ENCODE measurements at places on chromosomes 16 and 17. TPM values are rescaled to one million over a fixed set of nuclear protein-coding genes. Genes with fewer than 3 reads are reported as not detected.

The CDH3 gene
- total RNA-seq: 0.06 TPM

The USP43 gene
- 10.0 TPM for total RNA-seq

The GNG13 gene
- total RNA-seq: not detected

The CCDC78 gene
- not detected for total RNA-seq

The OSBPL7 gene
- 1.1 TPM for total RNA-seq

The IRX3 gene
- 0.73 TPM for total RNA-seq

The ZNF597 gene
- total RNA-seq: 0.86 TPM

The SOST gene
- total RNA-seq: not detected

The OR3A2 gene
- total RNA-seq: not detected

The KRTAP3-1 gene
- not detected for total RNA-seq

The C16orf78 gene
- not detected for total RNA-seq

The RND2 gene
- total RNA-seq: 3.3 TPM

The FOXC2 gene
- total RNA-seq: not detected

GRCh38 chr16:21645261-21645721 is 7.1 kb downstream of the IGSF6 start:
- DNase-seq: no peak

DNA sequence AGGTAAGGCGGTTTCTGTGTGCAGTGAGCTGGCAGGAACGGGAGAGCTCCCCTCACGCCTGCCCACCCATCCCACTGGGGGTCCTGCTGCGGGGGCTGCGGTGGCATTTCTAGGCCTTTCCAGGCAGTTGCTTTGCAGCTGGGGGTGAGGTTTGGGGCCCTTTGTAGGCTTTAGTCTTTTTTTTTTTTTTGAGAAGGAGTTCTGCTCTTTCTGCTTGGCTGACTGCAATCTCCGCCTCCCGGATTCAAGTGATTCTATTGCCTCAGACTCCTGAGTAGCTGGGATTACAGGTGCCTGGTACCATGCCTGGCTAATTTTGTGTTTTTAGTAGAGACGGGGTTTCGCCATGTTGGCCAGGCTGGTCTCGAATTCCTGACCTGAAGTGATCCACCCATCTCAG is 11.1 kb downstream of the TSC2 start:
- no peak for DNase-seq

- no peak for DNase-seq
These were observed 2.3 kb downstream of the DLX4 start for GRCh38 chr17:49971199-49971847.

- DNase-seq: peak; percentile 19
These were observed 58.3 kb downstream of the NT5M start for GRCh38 chr17:17361543-17361866.

- no peak for DNase-seq
These were observed 18.6 kb upstream of the PSMD7 start for GRCh38 chr16:74277974-74278373.

DNA sequence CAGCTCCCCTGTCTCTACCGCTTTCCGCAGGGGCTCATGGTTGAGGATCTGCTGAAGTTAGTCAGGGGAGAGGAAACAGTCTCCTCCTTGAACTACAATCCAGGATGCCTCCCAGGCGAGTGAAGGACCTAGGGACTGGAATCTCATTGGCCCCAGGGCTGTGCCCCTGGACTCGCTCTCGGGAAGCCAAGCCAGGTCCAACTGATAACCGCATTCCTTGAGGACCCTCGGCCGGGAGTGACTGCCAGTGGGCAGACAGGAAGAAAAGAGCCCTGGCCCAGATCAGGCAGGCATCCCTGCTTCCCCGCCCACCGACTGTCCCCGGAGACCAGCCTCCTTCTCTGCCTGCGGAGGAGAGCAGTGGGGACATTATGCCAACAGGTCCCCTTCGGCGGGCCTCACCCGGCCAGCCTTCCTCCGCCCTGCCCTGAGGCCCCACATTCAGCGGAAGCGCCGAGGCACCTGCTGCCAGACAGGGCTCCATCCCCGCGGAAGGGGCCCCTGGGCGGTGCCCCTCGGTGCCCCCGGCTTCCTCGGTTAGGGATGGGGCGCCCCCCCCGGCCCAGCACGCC is 776 bp downstream of the LRRC75A start:
- DNase-seq: no peak

- no peak for DNase-seq
These were observed 56.7 kb downstream of the SKAP1 start for GRCh38 chr17:48373130-48373830.

DNA sequence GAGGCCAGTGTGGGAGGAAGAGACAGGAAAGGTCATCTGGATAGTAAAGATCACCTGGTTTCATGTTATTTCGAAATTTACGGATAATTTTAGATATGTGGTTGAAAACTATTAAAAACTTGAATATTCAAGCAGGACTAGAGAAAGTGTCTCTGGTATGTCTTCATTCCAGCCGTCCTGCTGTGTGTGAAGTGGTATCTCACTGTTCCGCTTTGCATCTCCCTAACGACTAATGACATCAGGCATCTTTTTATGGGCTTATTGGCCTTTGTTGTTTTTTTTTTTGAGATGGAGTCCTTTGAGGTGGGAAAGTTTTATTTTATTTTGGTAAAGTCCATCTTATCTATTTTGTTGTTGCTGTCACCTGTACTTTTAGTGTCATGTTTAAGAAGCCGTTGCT is 214.4 kb upstream of the CHMP6 start:
- DNase-seq: no peak

DNA sequence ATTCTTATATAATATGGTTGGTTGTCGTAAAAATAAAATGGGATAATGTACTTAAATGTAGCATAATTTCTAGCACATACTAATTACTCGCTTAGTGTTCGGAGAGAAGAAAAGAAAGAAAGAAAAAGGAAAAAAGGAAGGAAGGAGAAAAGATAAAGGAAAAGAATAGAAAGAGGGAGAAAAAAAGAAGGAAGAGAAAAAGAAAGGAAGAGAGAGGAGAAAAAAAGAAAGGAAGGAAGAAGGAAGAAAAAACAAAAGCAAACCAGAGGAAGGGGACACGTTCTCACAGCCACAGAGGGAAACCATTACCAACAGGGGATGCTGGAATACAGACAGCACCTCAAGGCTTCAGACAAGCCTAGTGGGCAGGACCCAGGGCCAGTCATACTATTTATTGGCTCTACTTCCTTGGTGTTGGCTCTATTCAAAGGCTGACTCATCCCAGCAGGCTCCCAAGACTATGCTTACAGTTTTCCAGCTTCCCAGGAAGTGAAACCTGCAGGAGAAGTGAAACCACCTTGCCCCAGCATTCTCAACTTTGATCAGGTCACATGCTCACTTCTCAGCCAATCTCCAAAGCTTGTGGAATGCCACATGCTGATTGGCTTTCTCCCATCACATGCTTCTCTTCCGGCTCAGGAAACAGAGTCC is 273.5 kb upstream of the IRX5 start:
- peak; percentile 52 for DNase-seq

GRCh38 chr17:32490101-32490482 is 3.3 kb downstream of the CDK5R1 start:
- no peak for DNase-seq

GRCh38 chr17:10032118-10032852 is 127.2 kb upstream of the RCVRN start:
- DNase-seq: no peak

DNA sequence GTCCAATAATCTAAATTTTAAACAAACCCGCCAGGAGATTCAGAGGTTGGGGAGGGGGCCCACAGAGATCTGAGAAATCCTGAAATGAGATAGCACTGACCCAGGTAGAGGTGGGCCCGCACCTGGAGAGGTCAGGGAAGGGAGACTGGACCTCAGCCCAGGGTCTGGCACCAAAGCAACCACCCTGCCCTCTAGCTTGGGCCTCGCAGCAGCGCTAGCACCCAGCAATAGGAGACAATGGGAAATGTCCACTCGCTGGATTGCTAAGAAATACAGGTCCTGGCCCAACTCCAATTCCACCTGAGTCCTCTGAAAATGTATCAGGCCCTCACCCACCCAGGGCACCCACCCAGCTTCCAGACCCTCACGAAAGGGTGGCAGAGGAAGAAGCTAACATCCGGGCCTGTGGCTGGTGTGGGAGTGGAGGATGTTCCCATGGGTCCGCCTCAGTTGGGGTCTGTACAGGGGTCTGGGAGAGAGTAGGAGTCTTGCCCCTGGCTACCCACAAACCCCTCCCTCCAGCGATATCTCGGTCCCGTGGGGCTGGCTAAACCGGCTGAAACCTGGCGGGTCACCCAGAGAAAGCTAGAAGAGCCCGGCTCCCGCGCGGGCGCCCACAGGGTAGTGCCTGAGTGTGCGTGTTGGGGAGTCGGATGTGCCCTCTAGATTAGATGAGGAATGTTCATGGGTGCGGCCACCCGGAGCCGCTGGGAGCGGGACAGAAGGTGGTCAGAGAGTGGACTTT is 1.1 kb downstream of the PLLP start:
- no peak for DNase-seq

- no peak for DNase-seq
These were observed 17.9 kb downstream of the ST3GAL2 start for GRCh38 chr16:70421014-70421413.

DNA sequence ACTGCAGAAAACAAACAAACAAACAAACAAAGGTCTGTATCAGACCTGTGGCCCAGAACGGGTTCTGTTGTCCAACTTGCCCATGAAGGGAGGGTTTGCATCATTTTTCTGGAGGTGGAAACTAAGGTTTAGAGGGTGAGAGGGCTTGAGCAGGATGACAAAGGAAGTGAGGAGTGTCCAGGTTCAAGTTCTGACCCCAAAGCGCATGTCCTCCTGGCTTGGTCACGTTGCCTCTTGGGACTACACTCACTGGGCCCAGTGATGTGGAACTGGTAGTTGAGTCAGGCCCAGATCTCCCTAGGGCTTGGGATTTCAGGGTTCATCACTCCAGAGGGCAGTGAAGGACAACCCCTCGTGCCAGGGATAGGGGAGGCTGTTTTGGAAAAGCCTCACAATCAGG is 1.8 kb downstream of the SREBF1 start:
- no peak for DNase-seq

DNA sequence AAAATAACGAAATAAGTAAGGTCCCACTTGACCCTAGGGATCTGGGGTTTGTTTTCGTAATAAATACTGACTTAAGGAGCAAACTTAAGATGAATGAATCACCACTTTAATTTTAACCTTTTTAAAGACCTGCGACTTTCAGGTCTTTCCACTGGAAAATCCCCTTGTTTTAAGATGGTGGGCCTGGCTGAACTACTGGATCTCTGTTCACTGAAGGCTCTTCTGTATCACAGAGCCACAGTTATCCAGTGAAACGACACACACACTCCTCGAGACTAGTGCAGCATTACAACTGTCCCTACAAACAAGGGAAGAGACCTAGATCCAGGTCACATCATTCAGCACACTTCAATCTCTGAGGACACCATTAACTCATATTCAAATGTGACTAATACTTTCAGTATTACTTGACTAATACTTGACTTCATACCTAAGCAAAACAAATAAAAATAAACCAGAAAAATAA is 299.0 kb downstream of the CEP112 start:
- DNase-seq: no peak

- DNase-seq: no peak
These were observed 87.7 kb upstream of the CCL2 start for GRCh38 chr17:34167354-34167753.

GRCh38 chr17:81991684-81992305 is 14.4 kb downstream of the ASPSCR1 start:
- DNase-seq: peak; percentile 94

DNA sequence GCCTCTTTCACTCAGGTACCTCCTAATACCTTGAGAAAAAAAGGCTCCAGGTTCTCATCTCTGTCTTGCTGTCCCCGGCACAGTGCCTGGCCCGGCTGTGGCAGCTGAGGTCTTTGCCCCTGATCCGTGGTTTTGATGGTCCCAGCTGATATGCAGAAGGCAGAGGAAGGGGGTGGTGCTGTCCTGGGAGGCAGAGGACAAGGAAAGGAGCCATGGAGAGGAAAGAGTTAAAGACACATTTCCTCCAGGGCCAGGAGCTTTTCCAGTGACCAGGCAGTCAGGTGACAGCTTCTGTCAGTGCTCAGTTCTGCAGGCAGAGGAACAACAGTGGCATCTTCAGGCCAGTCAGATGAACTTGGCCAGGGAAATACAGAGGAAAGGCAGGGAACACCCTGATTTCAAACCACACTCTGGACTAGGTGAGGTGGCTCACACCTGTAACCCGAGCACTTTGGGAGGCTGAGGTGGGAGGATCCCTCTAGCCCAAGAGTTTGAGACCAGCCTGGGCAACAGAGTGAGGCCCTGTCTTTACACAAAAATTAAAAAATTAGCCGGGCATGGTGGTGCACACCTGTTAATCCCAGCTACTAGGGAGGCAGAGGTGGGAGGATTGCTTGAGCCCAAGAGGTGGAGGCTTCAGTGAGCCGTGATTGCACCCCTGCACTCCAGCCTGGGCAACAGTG is 3.3 kb upstream of the COG1 start:
- DNase-seq: no peak

DNA sequence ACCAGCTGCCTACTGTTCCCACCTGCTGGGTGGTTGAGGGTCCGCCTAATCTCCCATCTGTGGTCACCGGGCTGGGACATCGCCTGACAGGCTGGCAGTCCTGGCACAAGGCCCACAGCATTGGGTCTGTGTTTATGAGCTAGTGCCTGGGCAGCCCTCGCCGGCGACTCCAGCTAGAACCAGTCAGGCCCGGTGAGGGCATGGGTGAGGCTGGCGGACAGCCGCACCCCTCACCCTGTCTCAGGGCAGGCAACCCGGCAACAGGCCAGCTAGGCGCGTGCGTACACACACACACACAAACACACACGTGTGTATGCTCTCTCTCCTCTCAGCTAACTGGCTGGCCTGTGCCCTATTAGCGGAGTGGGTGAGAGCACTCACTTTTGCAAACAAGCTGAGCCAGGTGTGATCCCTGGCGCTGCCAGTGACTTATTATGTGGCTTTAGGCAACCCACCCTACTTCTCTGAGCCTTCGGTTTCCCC is 10.4 kb downstream of the HSD11B2 start:
- peak; percentile 87 for DNase-seq

- no peak for DNase-seq
These were observed 7.7 kb upstream of the MBTPS1 start for GRCh38 chr16:84124257-84125073.

DNA sequence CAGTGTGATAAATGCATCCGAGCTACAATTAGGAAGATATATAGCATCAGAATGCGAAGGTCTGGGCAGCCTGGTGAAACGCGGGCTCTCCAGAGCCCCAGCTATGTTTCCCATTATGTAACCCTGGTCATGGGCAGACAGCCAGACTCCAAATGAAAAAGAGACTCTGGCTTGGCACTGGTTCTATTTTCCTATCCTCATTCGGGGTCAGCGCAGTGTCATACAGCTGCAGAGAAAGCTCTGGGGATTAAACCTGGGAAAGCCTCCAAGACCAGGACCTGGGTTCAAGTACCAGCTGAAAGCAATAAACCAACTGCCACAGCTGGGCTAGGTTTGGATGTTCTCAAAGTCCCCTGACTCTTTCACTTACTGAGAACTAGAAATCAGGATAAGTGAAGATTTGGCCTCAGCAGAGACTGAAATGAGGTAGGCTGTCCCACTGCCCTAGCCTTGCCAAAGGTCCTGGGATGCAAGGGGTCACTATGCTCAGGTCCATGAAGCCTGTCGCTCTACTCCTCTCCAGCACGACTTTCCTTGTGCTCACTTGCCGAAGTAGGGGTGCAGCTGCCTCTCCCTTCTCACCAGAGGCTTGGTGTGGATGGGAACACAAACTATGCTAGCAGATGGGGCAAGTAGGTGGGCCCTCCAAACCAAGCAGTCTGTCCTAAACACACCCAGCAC is 123.8 kb downstream of the SMG6 start:
- DNase-seq: peak; percentile 75

Measured in right lobe of liver (tissue), 6 donors.